Keratinocyte (primary cell): ENCODE measurements at places on chromosomes 16 and 17.

DNA sequence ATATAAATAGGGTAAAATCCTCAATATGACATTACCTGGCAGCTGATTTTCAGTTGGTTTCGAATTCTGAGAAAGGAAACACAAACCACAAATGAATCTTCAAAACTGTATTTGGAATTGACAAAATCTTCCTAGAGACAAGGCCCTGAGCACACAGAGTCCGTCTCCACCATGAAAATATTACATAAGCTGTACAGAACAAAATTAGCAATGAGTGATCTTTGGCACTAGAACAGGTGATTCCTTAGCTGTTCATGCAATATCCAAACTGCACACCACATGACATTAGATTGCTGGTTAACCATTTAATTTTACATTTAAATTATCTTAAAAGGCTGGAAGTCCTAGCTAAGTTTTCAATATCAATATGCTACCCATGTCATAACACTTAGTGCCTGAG lies 31.7 kb downstream of the GJC1 start:
- DNase-seq: no peak

GRCh38 chr16:11073407-11073999 lies 129.1 kb downstream of the CLEC16A start:
- DNase-seq: no peak

GRCh38 chr17:38417210-38417951 lies 10.9 kb upstream of the ARHGAP23 start:
- DNase-seq: no peak

- DNase-seq: no peak
Observed at GRCh38 chr17:4232168-4232813, 31.5 kb downstream of the ANKFY1 start.

- no peak for DNase-seq
Observed at GRCh38 chr16:83727018-83727417, 80.8 kb upstream of the HSBP1 start.

DNA sequence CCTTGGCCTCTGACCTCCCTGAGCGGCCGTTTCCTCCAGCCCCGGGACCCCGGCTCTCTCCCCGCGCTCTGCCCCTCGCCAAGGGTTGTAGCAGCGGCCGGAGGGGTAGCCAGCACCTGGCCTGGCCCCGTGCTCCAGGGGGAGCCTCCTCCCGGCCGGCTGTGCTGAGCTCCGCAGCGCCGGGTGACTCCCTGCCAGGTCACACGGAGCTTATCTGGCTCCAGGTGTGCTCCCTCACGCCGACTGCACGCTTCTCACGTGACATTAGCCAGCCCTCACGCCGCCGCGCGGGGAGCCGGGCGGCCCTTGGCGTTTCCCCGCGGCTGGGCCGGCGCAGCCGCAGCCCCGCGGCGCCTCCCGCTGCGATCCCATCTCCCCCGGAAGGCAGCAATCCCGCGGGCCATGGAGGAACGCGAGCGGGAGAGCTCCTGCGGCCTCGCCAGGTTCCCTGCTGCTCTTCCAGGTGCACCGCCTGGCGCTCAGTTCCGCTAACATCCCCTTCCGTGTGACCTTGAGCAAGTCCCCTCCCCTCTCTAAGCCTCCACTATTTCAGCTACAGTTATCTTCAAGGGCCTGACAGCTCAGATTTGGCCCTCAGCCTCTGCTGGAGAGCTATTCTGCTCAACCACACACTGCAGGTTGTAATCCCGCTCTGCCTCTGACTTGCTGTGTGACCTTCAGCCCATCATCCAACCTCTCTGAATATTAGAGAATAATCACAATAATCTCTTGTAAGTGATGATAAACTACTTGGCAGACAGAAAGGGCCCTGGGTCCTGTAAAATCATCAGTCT lies 3.4 kb downstream of the MYO18A start:
- DNase-seq: no peak

DNA sequence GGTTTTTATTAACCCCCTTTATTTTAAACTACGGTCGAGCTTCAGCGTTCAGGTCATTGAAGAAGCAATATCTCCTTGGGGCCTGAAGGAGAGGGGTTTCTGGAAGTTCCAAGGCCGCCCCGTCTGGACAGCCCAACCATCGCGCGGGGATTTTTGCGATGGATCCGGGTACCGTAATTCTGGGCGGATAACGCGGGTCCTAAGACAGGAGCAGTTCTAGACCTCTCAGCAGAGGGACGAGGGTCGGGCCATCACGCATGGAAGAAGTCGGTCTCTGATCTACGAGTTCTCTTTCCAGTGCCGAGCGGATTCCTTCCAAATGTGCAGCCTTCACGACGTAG lies 3.6 kb downstream of the BORCS6 start:
- DNase-seq: no peak

DNA sequence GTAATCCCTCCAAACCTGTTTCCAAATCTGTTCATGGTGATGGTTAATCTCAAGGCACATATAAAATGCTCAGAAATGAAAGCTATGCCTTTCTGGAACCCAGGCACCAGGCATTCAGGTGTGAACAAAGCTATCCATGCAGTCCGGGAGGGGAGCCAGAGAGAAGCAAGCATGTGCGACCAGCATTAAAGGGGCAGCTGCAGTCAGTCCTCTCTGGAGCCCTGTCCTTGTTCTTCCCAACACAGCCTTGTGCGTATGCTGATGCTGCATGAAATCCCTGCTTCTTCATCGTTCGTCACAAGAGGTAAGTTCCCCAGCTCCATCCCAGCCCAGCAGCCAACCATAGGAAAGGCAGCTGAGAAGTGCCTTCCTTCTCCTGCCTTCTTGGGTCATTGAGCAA lies 148.7 kb downstream of the GRIN2A start:
- no peak for DNase-seq

- DNase-seq: no peak
Observed at GRCh38 chr17:57859601-57860413, 10.0 kb upstream of the MRPS23 start.

DNA sequence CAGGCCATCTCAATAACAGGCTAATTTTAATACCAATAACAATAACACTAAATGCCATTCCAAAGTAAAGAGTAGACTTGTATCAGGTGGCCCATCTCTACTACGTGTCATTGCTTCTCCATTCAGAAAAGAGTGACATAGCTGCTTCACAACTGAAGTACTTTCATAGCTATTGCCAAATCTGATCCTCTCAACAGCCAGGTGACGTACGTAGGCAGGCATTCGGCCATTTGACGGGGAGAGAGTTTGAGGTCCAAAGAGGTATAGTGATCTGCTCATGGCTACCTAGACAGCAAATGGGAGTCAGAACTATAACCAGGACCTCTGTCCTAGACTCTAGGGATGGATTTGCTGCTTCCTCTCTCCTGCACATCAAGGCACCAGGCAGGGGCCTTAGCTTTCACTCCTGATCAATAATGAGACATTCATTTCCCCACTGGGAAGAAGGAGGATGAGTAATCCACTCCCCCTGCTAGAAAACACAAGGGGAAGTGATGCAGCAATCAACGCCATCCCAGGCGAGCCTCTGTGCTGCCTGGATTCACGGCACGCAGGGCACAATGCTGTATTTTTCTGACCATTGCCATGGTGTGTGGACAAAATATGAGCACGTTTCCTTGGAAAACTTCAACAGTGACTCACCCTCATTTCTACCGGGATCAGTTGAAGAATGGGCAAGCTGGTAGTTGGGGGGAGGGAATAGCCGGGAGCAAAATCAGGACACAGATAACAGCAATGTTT lies 80.9 kb downstream of the SPACA3 start:
- DNase-seq: no peak

- DNase-seq: no peak
Observed at GRCh38 chr17:4505187-4505586, 6.5 kb downstream of the SPNS2 start.

DNA sequence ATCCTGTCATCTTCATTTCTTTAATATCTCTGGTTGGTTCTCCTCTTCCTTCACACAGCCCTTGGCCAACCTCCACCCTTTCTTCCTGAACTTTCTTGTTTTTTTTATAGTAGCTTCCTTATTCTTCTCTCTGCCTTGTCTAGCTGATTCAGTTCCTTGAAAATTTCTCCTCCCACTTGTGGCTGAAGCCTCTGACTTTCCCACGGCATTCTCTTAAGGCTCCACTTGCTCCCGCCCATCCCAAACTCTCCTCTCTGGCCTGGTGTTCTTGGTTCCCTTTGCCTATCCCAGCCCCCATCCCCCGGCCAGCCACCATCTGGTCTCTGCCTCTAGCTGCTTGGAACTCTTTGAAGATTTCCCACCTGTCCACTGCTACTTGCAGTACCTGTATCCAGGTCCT lies 29.1 kb downstream of the NLRP1 start:
- no peak for DNase-seq

- no peak for DNase-seq
Observed at GRCh38 chr17:14318918-14319205, 18.0 kb downstream of the HS3ST3B1 start.

DNA sequence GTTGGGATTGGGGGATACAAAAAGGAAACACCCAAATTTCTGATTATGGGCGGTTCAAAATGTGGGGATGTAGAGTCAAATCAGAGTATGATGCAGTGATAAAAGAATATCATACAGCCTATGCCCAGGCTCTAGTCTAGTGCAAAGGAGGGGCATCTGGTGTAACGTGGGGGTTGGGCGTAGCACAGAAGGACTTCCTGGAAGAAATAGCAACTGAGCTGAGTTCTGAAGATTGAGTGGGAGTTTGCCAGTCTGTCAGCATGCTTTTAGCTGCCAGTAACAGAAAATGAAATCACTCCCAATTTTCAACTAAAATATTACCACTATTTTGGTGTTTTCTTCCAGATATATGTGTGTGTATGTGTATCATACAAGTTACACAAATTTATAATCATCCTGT lies 196.9 kb downstream of the SPECC1 start:
- DNase-seq: no peak

- DNase-seq: no peak
Observed at GRCh38 chr17:42271006-42271778, 5.0 kb downstream of the STAT5B start.

DNA sequence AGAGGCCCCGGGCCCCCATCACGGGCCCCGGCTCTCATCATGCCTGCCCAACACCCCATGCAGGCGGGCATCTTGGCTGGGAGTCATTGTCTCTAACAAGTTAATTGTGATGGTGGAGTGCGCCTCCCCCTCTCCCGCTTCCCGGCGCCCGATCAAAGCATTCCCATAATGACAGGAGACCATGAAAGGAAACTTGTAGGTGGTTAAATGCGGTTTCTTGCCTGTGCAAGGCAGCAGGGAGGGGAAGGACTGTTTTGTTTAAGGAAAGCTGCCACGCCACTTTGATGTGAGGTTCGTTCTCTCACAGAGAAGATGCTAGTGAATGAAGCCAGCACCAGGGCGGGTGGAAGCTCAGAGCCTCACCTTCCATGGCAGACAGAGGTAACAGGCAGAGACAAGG lies 45.4 kb downstream of the C16orf78 start:
- no peak for DNase-seq

GRCh38 chr17:6981426-6981825 lies 14.4 kb upstream of the ALOX12 start:
- DNase-seq: no peak

DNA sequence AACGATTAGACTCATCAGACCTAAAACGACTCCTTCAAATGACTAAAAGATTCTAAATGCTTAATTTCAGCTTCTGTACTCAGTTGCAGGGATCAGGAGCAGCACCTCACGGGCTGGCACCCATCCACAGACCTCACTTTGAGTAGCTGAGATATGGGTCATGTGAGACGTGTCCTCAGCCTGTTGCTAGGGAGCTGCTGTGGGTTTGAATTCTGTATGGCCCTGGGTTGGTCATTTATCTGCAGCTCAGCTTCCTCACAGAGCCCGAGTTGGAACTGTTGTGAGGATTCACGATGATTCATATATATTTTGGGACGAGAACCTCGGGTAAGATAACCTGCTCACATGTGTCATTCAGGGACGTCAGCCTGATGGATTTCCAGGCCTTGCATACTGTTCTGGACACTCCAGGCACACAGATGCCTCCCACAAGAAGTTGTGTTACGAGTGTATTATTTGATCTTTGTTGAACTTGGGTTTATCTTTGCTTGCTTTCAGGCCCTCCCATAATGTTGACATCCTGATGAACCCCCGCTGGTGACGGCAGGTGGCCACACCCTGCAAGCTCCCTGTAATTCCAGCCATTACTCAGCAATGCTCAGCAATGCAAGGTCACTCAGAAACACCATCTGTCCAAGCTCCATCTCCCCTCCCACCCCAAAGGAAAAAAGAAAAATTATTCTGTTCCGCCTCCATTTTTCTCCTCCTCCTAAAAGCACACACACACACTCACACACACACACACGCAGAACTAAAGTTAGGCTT lies 137.6 kb downstream of the RBFOX3 start:
- DNase-seq: no peak
